ENCODE measurements at places on chromosomes 12 and 14.

GRCh38 chr12:127670294-127670693, 596.7 kb upstream of the TMEM132C start:
- no peak for DNase-seq

GRCh38 chr12:89567691-89568239, 41.9 kb upstream of the POC1B start:
- no peak for DNase-seq

GRCh38 chr14:61130512-61131260, 149.6 kb downstream of the SLC38A6 start:
- no peak for DNase-seq

DNA sequence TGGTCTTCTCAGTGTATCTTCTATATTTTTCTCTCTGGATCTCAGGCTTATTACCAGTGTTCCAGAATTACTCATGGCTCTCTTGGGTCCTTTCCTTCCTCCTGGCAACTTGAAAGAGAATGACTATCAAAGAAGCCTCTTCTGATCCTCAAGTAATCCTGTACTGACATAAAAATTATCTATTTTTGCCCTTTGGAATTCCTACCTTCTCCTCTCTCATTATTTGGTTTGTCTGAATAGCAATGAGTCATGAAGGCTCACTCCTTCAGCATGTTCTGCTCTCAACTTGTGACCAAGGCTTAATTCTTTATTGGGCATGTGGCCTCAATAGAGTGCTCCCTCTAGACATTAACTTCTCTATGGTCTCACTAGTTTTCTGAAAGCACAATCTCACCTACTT, 553.6 kb upstream of the ATP2B1 start:
- no peak for DNase-seq

- no peak for DNase-seq
Observed at GRCh38 chr14:55126034-55126433, 3.0 kb upstream of the LGALS3 start.

DNA sequence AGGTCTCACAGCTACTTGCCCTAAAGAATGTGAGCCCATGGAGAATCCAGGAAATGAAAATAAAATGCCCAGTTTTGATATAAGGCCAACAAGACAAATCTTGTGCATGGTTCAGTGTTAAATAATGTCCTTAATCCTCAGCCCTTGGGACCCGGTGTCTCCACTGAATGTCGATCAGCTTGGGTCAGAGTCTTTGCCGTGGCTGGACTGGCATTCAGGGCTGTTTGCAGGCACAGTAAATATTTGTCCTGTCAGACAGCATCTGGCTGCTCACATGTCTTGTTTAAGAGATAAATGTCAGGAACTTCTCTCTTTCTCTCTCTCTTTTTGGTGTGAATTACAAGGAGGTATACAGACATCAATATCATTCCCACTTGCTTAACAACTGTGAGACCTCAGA, 452.5 kb downstream of the FUT8 start:
- no peak for DNase-seq

GRCh38 chr14:75335571-75335970, 56.9 kb downstream of the FOS start:
- peak; percentile 62 for DNase-seq

DNA sequence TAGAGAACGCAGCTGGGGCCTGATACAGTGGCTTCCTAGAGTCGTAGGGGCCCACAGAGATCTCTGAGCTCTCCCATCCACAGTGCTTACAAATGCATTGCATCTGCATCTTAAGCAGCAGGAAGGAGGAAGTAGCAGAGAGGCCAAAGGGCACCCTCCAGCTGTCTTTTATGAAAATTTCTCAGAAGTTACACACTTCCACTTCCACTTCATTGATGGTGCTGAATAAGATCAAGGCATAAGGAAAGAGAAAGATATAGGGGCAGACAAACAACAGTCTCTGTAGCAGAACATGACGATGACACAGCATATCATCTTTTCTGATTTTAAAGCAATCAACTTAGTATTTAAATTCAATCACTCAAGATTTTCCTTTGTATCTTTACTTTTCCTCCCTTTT, 51.6 kb upstream of the ABCC9 start:
- DNase-seq, result no peak

DNA sequence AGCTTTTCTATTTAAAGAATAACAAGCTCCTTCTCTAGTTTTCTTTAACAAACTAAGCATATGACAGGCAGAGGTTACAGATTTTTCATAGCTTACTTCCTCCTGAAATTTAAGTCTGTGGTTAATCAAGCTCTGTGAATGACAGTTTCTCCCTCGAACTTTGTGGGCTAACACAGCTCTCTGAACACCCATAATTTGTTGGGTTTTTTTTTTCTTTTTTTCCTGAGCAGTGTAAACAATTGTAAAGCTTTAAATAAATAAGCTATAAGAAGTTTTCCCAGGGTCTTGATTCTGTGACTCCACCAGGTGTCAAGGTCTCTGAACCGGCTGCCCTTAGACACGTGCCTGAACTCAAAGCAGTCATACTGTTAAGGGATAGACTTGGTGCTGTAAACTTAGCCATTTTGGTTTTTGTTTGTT, 128.1 kb upstream of the AMIGO2 start:
- DNase-seq, result no peak

DNA sequence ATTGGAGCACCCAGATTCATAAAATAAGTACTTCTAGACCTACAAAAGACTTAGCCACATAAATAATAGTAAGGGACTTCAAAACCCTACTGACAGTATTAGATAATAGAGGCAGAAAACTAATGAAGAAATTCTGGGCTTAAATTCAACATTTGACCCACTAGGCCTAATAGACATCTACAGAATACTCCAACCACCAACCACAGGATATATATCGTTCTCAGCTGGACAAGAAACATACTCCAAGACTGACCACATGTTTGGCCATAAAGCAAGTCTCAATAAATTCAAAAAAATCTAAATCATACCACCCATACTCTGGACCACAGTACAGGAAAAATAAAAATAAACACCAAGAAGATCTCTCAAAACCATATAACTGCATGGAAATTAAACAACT, 113.8 kb upstream of the CCDC175 start:
- DNase-seq, result no peak

GRCh38 chr12:12723681-12724420, 6.7 kb downstream of the CDKN1B start:
- DNase-seq, result peak; percentile 73

DNA sequence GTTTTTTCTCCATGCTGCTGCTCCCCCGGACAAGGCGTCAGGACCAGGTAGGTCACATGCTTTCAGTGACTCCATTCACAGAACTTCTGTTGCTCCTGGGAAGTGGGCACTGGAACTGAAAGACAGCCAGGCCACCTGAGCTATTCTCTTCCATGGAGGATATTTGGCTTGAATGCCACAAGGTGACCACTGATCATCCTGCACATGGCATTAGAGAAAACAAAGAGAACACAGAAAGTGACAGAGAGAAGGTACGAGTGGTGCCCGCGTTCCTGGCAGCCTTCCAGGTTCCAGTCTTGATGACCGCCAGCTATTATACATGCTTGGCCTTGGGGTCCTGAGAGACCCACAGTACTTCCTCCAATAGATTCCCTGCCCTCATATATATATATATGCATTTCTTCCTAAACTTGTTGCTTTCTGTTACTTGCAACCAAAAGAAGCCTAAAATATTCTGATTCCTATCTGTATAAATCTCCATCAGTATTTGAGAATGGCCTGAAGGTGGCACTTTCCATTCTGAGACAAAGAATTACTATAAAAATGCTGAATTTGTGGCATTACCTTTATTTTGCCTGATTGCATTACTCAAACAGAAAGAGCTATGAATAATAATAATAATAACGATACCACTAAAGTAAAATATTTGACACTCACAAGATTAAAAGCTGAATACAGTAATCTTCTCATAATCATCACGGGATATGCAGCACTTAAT, 174.9 kb downstream of the FOXN3 start:
- DNase-seq, result no peak

- DNase-seq, result no peak
Observed at GRCh38 chr12:152440-152839, 61.5 kb downstream of the SLC6A12 start.

GRCh38 chr12:94725375-94726168, 75.2 kb upstream of the TMCC3 start:
- DNase-seq, result no peak

- DNase-seq, result no peak
Observed at GRCh38 chr14:104496095-104496494, 83.5 kb upstream of the C14orf180 start.

DNA sequence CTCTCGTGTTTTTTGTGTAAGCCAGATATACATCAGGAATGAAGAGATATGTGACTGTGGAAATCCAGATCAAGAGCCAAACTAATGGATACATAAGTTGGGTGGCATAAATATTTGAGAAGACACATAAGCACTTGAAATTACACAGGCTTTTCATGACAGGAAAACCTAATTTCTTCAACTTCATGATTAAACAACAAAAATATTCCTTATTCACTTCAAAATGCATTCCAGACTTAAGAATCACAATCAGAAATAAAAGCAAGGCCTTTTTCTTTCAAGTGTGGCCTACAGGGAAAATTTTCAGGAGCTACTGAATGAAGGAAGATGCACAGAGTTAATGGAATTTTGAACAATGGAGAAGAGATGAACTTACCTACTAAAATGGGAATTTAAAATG, 515.6 kb downstream of the FOXG1 start:
- no peak for DNase-seq

DNA sequence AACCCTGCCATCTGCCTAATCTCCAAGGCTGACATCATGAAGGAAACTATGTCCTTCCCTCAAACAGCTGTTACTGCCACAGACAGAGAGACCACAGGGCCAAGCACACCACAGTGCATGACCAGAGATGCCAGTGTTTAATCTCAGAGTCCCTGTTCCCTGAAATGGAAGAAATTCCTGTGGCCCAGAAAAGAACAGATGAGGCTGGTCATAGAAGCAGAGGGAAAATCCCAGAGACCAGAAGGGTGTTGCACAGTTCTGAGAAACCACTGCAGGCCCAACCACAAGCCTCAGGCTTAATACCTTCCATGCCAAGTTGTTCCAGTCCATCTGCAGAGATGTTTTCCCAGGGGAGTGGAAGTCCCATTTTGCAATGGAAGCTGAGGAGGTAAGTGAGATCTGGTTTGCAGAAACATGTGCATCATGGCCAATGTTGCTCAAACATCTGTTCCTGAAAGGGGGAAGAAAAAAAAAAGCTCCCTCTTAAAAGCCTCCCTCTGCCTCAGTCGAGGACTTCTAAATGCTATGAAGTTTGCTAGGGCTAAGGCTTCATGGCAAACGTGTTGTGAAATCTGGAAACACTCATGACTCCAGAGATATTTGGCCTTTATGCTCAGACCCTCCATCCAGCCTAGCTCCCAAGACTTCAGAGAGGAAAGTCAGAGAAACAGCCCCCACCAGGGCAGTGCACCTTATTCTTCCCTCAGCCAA, 98.6 kb downstream of the SCARB1 start:
- DNase-seq, result peak; percentile 87

DNA sequence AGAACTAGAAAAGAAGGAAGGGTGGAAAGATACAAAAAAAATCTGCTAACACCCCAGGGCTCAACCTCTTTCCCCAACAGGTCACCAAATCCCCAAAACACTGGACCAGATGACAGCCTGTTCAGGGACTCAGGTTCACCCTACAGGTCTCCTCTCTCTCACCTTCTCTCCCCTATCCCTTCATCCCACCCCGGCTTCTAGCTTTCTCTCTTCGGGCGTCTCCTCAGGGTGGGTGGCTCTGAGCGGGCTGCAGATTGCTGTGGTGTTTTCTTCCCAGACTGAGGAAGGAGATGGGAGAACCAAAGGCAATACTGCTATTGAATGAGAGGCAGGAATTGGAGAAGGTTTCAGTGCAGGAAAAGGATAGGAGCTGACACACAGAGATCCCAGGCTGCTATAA, 39.3 kb downstream of the ANO2 start:
- DNase-seq, result no peak

DNA sequence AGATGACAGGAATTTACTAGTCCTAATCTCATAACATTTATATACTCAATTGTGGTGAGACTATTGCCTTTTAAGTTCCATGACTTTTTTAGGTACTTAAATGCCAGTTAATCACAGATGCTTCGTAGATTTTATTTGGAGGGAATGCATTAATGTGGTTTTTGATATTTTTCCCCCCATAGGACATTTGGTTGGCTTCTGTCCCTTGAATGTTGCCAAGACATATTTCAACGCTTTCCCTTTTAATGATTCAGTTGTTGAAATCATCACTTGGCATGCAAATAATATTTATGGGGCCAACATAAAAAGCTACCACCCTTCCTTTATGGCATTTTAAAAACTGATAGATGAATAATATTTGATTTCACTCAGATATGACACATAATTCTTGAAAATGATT, 172.1 kb downstream of the ACSS3 start:
- no peak for DNase-seq

GRCh38 chr12:46049665-46050064, 59.3 kb upstream of the SCAF11 start:
- DNase-seq, result no peak
